NCI-H226 (cell line): ENCODE measurements at places on chromosomes 11 and 22.

- no peak for DNase-seq
These were observed 21.8 kb upstream of the PIK3C2A start for GRCh38 chr11:17229481-17230152.

DNA sequence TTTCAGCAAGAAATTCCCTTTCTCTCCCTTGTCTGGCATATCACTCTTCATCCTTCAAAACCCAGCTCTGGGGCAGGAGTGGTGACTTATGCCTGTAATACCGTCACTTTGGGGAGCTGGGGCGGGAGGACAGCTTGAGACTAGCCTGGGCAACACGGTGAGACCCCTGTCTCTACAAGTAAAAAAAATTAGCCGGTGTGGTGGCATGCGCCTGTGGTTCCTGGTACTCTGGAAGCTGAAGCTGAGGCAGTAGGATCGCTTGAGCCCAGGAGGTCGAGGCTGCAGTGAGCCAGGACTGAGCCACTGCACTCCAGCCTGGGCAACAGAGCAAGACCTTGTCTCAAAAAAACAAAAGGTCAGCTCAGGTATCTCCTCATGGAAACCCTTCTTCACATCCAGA, 1.4 kb upstream of the RCE1 start:
- DNase-seq, result no peak

DNA sequence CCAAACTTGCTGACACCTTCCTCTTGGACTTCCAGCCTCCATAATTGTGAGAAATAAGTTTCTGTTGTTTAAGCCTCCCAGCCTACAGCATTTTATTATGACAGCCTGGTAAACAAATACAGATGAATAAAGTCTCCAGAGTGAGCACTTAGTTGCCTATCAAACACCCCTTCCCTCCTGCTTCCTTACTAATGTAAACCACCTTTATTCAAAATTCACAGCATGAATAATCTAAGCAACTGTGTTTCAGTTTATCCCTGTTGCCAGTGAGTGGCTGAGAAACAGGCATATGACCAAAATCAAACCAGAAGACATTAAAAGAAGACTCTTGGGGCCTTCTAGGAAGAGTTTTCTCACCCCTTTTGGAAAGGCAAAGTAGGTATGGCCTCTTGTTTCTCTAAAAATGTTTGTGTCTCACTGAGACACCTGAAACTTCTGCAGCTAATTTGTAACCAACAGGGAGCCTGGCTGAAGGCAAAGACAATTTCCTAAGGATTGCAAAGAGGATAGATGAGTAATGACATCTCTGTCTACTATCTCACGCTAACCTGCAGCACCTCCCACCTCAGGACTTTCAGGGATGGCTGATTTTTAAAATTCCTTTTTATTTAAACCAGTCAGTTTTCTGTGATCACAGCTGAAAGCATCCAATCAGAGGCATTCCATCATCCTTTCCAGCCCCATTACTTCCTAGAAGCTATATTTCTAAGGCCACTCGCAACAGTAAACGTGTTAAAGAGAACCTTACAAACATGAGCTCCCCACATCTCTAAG, 61.4 kb upstream of the LRRC55 start:
- no peak for DNase-seq

DNA sequence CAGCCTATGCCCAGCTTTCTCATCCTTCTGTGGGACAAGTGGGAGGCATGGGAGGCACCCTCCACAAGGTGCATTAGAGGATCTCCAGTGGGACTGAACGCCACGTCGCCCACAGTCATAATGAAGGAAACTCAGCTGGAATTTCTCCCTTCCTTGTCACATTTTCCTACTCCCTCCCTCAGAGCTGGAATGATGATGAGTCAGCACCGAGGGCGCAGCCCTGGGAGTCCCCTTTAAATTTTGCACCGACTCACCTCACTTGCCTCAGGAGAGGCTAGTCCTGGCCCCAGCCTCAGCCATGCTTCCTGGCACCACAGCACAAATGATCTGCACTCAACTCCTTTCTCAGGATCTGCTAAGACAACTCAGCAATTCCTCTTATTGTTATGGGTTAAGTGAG, 34.3 kb downstream of the DBX1 start:
- peak; percentile 78 for DNase-seq

GRCh38 chr11:1052133-1053011, 15.9 kb upstream of the MUC6 start:
- no peak for DNase-seq
